NCI-H2081 (cell line): ENCODE measurements at places on chromosomes 4 and X.

DNA sequence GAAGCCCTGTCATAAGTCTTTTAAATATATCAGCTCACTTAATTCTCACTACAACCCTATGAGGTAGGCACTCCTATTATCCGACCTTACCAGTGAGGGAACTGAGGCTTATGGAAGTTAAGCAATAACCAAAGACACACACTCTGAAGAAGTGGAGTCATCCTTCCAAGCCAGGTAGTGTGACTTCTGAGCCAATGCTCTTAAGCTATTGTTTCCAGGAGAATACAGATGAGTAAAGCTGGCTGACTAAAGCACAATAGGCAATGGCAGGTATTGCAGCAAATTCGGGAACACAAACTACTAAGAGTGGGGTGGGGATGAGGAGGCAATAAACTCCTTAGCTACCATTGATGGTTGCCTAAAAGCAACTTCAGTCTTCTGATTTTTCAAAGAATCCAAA, 81.8 kb upstream of the KIT start:
- DNase-seq = no peak

GRCh38 chr4:186557486-186557885, 2.1 kb upstream of the MTNR1A start:
- no peak for DNase-seq

- peak; percentile 40 for DNase-seq
These were observed 7.0 kb downstream of the LRCH2 start for GRCh38 chrX:115226929-115227328.

GRCh38 chr4:83207497-83208101, 77.0 kb downstream of the COQ2 start:
- no peak for DNase-seq

- DNase-seq = no peak
These were observed 21.4 kb upstream of the IL15 start for GRCh38 chr4:141614878-141615586.

DNA sequence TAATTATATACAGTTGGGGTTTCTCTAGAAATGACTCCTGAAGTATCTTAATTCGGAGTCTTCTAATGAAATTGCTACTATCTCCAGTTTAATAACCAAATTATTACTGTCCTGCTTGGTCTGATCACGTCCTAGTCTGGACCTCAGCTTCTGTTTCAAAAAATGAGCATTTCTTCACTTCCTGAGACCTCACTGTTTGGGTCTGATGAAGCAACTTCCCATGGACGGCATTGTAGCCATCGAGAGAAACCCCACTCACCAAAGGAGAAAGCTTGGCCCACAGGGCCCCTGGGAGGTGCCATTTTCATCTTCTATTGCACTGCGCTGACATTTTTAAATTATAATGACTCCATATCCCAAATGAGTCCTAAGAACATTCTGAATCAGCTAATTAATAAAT, 178.0 kb downstream of the MGST2 start:
- DNase-seq = no peak

GRCh38 chr4:69855822-69856221, 4.1 kb downstream of the SULT1E1 start:
- DNase-seq = no peak

DNA sequence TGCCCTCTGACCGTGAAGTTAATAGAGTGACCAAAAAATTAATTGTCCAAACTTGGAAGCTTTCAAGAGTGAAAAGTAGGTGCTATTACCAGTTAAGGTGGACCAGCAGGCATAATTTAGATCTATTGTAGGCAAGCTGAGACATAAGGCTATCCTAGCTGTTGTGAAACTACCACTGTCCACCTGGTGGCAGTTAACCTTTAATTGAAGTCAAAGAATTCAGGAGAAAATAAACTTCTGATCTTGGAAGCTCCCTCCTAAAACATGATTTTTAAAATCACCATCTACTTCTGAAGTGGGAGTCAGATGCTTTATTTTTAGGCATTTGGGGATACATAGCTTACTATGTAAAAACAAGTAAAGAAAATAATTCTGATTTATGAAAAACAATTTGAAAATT, 636.3 kb upstream of the HTR2C start:
- no peak for DNase-seq

GRCh38 chr4:149017002-149017734, 575.0 kb upstream of the NR3C2 start:
- no peak for DNase-seq
